Hematopoietic multipotent progenitor cell treated with erythropoietin and hydrocortisone succinate and interleukin-3 and kit ligand, for 4 days (in vitro differentiated cells): ENCODE measurements at places on chromosomes 2 and 18.

DNA sequence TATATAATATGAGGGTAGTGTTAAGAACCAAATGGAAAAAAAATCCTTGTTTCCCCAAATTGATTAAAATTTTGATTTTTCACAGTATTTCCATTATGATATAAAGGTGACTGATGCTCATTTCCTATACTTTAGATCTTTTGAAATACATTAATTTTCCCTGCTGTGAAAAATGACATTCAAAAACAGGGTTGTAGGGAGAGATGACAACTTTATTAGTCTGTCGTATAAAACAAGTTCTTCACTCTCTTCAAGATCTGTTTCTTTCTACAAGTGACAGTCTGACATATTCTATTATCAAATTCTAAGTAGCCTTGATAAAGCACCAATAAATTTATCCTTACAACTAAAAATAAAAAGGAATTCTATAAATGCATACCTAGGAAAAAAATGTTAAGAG, 45.3 kb upstream of the VWC2L start:
- DNase-seq: no peak

DNA sequence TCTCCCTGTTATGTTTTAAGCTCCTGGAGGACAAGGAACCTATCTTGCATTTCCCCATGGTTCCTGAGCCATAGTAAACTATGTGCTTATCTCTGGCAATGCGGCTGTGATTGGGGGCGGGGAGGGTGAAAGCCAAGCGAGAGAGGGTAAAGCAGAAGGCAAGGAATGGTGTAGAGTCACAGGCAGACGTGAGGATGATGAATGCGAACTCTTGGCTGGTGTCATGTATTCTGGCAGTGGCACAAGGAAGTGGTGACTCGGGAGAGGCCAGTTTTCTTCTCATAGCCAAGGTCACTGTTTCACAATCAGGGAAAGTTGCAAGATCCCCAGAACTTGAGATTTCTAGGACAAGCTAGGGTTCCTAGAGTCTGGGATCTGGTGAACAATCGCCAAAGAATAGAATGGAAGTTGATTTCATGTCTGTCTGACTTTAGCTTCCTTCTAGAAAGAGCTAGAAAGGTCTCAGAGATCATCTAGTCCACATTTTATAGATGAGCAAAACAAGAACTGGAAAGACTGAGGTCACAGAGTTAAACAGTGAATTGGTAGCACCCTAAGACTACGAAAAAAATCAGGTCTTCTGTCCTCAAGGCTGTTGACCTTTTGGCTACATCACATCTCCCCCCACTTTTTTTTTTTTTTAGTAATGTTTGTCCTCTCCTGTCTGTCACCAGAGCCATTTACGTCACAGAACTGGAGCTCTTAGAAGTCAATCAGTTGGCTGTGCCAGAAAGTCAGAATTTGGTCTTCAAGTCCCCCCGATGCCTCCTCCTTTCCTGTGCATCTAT, 137.0 kb downstream of the BCL11A start:
- no peak for DNase-seq

- no peak for DNase-seq
Observed at GRCh38 chr2:30947686-30948085, 140.4 kb upstream of the CAPN13 start.

DNA sequence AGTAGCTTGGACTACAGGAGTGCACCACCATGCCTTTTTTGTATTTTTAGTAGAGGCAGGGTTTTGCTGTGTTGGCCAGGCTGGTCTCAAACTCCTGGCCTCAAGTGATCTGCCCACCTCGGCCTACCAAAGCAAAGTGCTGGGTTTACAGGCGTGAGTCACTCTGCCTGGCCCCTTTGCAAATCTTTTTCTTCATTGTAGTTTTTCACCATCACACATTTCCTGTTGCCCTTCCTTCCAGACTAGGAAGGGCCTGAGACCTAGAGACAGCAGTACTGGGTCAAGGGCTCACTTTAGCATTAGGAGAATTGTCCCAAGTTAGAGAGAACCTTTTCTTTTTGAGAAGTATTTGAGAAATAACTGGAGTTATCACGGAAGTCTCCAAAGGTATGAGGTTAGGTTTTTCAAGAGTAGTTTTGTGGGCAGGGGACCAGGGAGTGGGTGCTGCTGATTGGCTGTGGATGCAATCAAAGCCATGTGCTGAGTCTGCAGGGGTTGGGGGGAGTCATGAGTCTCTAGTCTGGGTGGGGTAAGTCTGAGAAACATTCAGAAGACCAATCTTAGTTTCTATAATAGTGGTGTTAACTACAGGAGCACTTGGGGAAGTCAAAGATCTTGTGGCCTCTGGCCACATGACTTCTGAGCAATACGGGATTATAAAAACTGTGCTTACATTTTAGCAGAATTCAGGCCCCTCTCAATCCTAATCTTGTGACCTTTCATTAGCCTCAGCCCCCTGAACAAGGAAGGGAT, 23.7 kb downstream of the B3GNT2 start:
- no peak for DNase-seq

DNA sequence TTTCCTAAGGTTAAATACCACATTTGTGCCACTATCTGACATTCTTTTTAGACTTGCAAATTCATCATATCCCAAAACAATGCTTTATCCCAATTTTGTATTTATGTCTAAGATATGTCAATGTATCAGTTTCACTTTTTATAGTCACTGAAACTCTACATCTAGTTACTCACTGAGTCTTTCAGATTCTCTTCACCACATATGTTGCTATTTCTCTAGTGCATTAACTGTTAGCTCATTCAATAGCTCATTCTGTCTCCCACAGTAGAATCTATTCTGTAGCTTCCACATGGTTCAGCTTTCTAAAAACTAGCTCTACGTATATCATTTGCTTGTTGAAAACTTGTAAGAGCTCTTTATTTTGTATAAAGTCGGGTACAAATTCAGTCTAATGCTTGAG, 1420.6 kb upstream of the NXPH2 start:
- DNase-seq: no peak

DNA sequence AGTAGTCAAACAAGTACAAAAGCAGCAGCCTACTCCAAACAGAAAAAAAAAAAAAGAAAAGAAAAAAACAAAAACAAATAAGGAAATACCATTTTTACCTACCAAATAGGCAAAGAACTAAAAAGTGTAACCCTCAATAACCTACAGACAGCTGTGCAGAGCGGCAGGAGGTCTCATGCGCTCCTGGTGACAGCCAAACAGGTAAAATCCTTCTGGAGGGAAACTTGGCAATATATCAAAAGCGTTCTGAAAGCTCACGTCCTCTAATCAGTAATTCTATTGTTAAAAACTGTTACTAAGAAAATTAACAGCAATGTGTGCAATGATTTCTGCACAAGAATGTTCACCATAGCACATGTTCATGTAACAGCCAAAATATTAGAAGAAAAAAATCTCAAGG, 105.6 kb downstream of the AFF3 start:
- DNase-seq: no peak
